ENCODE measurements at places on chromosomes 2 and 18.

- no peak for DNase-seq
These were observed 163.0 kb upstream of the SPHKAP start for GRCh38 chr2:228344531-228344930.

- DNase-seq: no peak
These were observed 20.5 kb downstream of the SLC39A6 start for GRCh38 chr18:36108601-36109000.

GRCh38 chr2:63880625-63881024 is 38.9 kb downstream of the UGP2 start:
- DNase-seq: peak; percentile 1

DNA sequence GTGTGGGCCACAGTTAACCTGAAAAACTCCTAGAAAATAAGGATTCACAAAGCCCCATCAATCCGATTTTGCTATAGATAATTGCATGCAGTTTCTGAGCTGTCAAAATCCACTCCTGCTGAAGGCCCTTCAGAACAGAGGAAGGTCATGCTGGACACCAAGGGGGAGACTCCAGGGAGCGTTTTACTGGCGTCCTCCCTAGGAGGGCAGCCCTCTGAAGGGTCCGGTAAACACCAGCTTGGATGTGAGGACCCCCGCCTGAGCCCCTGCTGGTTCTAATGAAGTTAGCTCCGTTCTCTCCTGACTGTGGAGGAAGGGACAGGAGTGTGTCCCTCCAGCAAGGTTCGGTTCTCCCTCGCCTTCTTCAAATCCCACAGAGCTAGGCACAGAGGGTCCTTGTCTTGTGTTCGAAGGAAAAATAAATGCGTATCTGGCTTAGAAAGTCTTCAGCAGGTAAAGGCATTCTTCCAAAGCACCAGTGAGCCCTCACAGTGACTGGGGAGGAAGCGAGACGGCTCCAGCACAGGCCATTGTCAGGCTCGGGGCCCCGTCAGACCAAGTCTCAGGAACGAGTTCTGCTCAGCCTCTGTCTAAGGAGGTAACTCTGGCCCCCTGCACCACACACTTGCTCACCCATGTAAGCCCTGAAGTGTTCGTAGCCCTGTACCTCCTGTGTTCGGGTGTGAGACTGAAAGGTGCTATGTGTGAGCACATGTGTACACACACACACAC is 41.6 kb downstream of the CABLES1 start:
- DNase-seq: no peak

- DNase-seq: no peak
These were observed 20.5 kb downstream of the CENPO start for GRCh38 chr2:24813691-24814137.

- DNase-seq: no peak
These were observed 69.0 kb downstream of the CELF4 start for GRCh38 chr18:37496568-37496967.

GRCh38 chr2:58594762-58595161 is 353.6 kb upstream of the FANCL start:
- no peak for DNase-seq

- DNase-seq: no peak
These were observed 16.4 kb downstream of the MAP3K19 start for GRCh38 chr2:135030826-135031225.

GRCh38 chr2:69798290-69798908 is 31.1 kb upstream of the GMCL1 start:
- no peak for DNase-seq

- no peak for DNase-seq
These were observed 217.1 kb downstream of the MREG start for GRCh38 chr2:215796140-215796855.

GRCh38 chr18:63131106-63131958 is 188.2 kb downstream of the BCL2 start:
- DNase-seq: peak; percentile 48

- no peak for DNase-seq
These were observed 992.3 kb upstream of the FANCL start for GRCh38 chr2:59233448-59233847.

All from NCI-H1436 (cell line).